ENCODE measurements at places on chromosomes 6 and 20.

- no peak for DNase-seq
Observed at GRCh38 chr6:165895421-165896165, 232.6 kb upstream of the PDE10A start.

DNA sequence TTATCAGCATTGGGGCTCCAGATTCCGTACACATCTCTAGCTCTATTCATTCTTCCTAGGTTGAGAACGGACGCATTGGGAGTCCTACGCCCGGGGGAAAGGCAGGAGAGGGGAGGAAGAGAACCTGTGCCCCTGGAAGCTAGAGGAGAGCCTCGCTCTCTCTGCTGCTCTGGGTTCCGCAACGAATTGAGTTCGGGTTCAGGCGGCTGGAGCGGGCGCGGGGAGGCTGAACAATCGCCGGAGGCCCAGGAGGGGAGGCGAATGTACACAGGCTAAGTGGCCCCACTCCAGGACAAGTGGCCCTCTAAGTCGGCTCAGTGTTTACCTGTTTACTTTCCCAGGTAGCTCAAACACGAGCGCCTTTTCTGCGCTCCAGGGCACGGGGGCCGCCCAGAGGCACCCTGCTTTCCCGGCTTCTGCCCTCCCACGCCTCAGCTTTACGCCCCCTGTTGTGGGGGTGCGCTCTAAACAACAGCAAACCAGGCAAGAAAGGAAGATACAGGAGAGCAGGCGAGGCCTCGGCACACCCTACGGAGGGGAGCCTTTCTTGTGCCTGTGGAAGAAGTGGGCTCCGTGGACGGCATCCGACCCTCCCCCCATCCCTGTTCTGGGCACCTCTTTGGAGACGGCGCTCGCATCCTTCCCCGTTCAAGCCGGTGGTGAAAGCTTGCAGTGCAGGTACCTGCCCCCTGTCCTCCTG is 4.6 kb upstream of the NKX2-2 start:
- DNase-seq: no peak

DNA sequence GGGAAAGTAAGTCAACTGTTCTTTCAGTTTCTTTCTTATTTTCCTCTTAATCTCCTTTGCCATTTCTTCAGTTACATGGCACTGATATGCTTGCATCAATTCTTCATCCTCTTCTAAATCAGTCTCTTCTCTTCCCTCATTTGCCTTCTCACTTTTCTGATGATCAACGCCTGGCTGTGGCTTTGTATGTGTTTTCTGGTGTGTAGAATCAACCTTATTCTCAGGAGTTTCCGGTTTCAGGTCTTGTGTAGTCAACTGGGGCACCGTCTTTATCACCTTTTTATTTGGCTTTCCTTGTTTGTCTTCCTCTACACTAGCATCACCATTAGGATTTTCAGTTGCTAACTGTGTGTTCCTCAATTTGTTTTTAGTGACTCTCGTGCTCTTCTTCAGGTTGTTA is 31.6 kb downstream of the AHI1 start:
- no peak for DNase-seq

DNA sequence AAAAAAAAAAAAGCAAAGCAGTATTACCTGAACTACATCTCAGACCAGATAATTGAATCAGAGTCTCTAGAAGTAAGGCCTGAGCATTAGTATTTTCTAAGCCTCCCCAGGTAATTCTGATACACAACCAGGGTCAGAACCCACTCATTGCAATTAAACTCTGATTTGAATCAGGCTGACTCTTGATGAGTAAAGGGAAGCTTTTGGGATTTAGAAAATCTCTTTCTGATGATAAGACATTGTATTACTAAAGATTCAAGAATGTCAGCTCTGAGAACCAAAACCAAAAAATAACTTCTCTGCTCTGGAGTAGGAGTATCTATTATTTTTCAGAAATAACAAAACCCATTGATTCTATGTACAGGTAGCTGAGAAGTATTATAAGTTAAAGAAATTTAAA is 100.1 kb upstream of the COL21A1 start:
- DNase-seq: no peak

GRCh38 chr6:88266126-88266525 is 100.0 kb upstream of the CNR1 start:
- no peak for DNase-seq

GRCh38 chr20:53390770-53391169 is 202.9 kb downstream of the ZNF217 start:
- DNase-seq: no peak

DNA sequence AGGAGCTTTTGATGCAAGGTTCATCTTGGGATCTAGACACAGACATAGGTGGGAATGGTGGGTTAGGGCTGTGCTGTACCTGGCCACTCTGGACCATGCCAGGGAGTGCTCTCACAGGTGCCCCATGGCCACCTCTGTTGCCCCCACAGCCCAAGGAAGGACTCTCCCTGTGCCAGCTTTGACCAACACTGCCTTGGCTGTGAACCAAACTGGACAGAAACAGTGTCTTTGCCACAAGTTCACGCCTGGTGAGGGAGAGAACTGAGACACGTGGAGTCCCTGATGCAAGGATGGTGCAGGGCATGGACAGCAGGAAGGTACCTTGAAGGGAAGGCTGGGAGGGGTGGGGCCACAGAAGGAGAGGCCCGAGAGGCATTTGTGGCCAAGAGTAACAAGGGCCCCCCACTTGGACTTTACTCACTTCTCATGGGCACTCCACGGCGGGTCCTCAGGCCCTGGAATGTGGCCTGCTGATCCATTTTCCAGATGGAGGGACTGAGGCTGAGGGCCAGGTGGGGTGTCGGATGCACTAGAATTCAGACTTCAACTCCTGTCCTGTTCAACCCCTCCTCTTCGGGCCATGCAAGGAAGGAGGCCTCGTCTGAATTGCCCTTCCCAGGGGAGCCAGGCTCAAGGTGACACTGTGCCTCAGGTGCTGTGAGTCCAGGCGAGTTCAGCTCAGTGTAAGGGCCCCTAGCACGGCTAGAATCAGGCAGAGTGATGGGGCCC is 103.3 kb downstream of the YTHDF1 start:
- no peak for DNase-seq

DNA sequence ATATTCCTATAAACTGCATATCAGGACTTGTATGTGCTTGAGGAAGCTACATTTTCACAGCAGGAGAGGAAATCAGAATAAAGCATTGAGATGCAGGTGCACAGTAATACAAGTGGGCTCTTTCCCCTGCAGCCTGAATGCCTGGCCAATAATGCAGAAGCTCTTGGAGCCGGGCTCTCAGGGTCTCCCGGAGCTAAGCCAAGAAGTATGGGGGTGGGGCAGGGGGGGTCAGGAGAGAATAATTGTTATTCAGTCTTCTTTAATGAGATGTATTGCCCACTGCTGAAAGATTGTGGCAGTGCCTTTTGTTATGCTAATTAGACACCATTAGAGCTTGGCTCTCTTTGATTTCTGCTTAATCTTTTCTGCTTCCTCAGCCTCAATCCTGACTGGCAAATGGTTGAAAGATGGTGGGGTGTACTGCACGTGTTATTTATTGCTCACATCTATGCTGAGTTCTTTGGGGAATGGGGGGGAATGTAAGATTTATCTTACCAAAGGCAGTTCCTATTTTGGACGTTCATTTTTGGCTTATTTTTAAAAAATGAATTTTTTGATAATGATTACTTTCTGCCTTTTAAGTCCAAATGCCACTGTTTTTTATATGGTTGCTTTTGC is 407.6 kb upstream of the SOX4 start:
- no peak for DNase-seq

DNA sequence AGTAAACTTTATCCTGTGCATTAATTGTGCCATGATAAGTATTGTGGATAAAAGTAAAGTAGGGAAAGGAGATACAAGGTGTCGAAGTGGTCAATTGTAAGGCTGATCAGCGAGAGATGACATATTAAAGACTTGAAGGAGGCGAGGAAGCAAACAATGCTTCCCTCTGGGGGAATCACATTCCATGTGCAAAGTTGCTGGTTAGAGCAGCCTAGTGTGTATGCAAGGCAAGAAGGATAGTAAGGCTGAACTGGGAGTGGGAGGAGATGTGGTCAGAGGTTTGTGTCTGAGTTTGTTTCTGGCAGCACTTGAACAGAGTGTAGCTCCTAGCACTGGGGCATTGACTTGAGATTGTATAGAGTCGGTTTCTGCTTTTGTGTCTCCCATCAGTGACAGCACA is 122.9 kb downstream of the SLC35F1 start:
- DNase-seq: no peak

DNA sequence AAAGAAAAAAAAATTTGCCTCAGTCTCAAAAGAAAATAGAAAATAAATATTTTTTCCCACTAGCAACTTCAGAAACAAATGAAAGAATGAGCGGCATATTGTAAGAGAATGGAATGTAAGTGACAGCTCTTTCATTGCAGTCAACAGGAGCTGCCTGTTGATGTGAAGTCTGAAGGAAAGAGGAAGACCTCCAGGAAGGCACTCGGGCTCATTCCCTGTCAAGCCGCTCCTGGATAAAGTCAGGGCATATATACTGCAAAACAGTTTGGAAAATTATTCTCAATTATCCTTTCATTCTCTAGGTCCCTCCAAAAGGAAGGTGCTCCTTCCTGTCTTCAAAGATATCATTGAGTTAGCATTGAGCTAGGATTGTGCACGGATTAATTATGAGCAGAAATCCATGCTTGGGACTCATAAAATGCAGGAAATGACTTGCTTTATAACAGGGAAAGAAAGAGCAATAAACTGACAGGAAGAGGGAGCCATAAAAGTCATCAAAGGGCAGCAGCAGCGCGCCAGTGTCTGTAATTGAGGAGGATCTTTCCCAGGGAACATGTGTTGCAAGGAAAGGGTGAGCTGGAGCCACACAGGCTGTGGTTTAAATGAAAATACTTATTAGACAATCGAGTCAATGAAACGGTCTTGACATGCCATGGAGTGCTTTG is 218.2 kb downstream of the C6orf118 start:
- DNase-seq: no peak

DNA sequence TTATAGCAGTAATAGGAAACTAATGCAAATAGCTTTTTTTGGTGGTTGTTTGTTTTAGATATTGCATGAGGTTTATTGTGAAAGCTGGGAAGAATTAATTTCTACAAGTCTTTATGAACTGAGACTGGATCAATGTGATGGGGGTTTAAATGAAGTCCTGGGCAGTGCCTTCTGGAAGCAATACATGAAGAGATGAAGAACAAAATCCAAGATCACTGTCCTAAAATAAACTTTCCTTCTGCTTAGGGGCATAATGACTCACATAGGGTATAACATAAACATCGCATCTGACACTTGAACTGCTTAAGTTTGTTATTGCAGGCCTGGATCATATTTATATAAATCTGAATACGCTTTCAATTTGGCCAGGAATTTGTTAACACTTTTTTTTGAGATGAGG is 20.9 kb upstream of the SHLD1 start:
- DNase-seq: no peak

Measured in activated naive CD4-positive, alpha-beta T cell treated with Interleukin-2 at 50 U/mL for 16 hours (primary cell).